Midbrain (tissue), 1 donor: ENCODE measurements at places on chromosomes 6 and 20.
A peak's percentile ranks its signal among the peaks of the same experiment; 100 is the strongest.

GRCh38 chr20:33477386-33478234 lies 12.3 kb upstream of the CBFA2T2 start:
- DNase-seq, result no peak

DNA sequence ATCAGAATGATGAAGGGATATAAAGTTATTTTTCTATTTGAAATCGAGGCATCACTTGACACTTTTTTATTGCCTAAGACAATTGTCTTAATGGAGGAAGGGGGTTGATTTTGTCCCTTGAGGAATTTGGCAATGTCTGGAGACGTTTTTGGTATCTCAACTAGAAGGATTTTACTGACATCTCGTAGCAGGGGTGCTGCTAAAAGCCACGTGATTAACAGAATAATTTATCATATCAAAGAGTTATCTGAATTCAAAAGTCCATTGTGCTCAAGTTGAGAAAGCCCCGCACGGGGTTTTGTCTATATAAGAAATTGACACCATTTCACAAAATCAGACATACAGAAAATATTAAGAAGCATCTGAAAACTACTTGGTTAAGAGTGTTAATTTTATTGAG lies 1.5 kb upstream of the TAAR6 start:
- peak; percentile 32 for DNase-seq

DNA sequence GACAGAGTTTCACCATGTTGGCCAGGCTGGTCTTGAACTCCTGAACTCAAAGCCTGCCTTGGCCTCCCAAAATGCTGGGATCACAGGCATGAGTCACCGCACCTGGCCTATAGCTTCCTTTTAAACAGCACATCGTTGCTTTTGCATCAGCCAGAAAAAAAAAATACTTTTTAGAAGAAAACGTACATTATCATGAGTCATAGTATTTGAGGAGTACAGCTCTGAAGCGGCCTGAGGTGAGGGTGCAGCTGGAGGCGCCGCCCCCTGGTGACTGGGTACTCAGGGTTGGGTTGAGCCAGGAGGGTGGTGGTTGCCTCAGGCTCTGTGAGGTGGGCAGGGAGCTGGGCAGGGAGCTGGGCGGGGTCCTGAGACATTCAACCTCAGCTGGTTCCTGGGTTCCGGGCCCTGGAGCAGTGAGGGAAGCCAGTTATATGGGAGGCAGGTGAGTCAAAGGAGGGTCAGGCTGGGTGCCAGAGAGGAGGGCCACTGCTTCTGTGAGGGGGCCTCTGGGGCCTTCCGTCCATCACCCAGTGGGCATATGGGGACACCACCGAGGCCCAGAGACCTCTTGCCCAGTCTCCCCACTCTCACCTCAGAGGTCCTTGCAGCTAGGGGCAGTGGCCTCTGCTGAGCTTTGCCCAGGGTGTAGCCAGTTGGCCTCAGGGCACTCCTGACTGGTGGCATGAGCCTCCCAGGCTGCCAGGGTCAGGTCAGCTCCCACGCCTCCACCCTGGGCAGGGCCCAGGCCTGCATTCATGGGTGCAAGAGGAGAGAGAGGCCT lies 11.7 kb upstream of the ID1 start:
- DNase-seq, result no peak

DNA sequence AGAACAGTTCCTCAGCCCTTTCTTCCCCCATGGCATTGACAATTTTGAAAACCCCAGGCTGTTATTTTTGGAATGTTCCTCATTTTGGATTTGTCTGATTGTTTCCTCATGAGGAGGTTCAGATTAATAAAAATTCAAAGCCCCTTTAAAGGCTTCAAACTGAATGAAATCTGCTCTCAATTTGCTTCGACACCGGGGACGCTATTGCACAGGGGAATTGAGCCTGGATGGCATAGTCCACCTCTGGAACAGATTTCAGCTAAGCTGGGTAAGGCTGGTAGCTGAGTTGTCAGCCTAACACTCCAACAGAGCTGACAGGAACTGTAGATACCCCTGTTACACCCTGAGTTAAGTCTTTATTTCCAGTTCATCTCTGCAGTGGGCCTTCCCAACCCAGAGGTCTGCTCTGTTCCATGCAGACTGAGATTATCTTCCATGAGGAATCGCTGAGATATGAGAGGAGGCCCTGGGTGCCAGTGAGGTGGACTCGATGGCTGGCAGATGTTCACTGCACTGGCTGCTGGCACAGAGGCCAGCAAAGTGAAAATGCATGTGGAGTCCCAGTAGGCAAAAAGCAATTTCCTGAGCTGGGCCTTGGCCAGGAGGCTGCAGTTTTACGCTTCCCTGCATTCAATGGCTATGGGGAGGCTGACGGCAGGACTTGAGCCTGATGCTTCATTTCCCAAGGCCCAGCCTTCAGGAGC lies 73.3 kb upstream of the PAX1 start:
- DNase-seq, result no peak

DNA sequence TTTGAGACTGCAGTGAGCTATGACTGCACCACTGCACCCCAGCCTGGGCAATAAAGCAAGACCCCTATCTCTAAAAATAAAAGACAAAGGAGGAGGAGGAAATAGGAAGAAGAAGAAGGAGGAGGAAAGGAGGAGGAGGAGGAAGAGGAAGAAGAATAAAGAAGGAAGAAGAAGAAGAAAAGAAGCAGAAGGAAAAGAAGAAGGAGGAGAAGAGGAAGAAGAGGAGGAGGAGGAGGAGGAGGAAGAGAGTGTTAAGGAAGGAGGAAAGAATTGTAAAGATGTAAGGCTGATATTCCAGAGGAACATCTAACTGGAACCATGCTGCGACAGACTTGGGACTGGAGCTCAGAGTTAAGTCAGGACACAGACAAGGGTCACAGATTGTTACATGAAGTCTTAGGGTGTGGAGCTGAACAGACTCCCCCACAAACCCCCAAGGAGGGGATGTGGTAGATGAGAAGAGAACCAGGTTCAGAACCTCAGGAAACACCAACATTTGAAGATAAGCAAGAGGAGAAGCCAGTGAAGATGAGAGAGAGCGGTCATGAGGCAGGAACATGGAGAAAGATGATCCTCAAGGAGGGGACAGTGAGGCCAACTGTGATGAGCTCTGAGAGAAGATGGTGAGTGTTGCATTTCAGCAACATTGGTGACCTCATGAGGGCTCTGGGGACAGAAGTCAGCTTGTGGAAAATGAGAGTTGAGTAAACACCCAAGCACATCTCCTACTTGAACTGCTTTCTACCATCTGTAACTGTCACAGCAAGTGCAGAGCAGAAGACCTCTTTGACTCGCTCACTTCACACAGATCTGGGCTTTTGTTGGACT lies 118.2 kb downstream of the CD164 start:
- DNase-seq, result no peak
